ENCODE measurements at places on chromosomes 12 and 14.
A peak's percentile ranks its signal among the peaks of the same experiment; 100 is the strongest.

GRCh38 chr12:83320350-83320749, 633.6 kb downstream of the TMTC2 start:
- DNase-seq, result no peak

GRCh38 chr12:115574826-115575225, 702.7 kb downstream of the MED13L start:
- DNase-seq, result no peak

DNA sequence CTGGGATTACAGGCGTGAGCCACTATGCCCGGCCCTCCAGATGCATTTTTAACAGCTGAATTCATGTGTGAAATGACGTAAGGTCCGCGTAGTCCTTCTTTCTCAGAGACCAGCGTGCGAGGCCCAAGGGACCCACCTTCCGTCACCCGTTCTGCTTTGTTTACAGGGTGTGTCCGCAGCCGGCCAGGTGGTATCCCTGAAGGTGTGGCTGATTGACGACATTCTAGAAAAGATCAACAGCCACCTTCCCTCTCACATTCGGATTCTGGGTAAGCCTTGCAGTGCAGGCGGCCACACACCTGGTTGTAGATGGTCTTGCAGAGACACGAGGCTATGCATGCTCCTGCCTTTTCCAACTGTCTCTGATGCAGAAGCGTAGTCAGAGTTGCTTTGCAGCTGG, 9.9 kb downstream of the PUS1 start:
- DNase-seq, result no peak

GRCh38 chr14:69808919-69809808, 12.1 kb upstream of the SLC10A1 start:
- DNase-seq, result no peak

GRCh38 chr14:104320611-104321086, 182.3 kb downstream of the KIF26A start:
- DNase-seq, result no peak

DNA sequence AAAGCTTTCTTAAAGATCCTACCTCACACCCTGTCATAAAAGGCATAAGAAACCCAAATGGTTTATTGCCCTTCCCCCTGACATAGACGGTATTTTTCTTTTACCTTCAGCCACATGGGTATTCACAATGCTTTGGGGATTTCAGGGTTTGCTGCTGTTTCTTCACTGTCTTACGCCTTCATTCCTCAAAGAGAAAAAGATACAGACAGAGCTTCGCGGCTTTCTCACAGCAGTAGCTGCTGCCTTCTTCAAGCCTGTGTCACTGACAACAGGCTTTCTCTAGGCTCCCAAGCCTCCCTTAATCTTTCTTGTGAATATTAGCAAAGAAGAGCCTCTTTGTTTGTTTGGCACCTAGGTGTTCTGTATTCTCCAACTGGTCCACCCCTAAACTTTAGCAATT, 197.4 kb upstream of the ARID2 start:
- DNase-seq, result no peak

- DNase-seq, result no peak
Observed at GRCh38 chr12:80936642-80937390, 918 bp downstream of the LIN7A start.

DNA sequence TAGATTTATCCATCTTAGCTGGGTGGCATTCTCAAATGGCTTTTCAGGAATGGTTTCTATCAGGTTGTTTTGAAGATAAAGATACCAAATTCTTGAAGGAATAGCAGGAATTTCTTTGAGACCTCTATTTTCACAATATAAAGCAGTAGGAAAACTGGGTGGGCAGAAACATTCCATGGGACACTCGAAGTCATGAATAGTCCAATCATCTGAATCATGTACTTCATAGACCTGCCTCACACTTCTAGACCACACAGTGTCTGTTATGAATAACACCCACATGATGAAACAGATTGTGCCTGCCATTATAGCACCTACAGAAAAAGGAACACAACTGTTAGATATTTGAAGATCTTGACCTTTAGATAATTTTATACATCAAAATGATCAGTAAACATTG, 1.8 kb downstream of the KERA start:
- no peak for DNase-seq

DNA sequence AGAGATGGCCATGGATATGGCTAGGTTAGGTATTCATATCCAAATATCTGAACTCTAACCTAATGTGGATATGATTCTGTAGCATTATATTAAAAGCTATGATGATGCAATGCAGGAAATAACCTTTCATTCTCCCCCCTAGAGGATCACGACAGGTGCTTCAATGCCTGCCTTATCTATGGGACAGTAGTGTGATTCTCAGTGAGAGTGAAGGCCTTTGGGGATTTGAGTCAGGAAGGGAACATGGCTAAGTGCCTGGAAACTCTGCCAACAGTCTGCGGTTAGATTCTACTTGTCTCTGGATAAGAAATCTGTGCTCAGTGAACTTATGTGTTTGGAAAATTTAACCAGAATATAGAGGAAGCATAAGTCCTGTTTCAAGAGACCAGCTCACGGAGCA, 81.8 kb downstream of the SLC38A1 start:
- peak; percentile 20 for DNase-seq

- no peak for DNase-seq
Observed at GRCh38 chr12:77220586-77220985, 155.2 kb upstream of the E2F7 start.

GRCh38 chr14:94322648-94323570, at the start of gene SERPINA6:
Gene SERPINA6, minus strand, starts transcription at chr14:94323336. Its CDS starts 8,688 bp downstream, at chr14:94314648.
- DNase-seq, result peak; percentile 8
